Ureter (tissue), 1 donor: ENCODE measurements at places on chromosomes 4 and X.
A peak's percentile ranks its signal among the peaks of the same experiment; 100 is the strongest.

- no peak for DNase-seq
These were observed 52.9 kb upstream of the VEGFC start for GRCh38 chr4:176845636-176846035.

DNA sequence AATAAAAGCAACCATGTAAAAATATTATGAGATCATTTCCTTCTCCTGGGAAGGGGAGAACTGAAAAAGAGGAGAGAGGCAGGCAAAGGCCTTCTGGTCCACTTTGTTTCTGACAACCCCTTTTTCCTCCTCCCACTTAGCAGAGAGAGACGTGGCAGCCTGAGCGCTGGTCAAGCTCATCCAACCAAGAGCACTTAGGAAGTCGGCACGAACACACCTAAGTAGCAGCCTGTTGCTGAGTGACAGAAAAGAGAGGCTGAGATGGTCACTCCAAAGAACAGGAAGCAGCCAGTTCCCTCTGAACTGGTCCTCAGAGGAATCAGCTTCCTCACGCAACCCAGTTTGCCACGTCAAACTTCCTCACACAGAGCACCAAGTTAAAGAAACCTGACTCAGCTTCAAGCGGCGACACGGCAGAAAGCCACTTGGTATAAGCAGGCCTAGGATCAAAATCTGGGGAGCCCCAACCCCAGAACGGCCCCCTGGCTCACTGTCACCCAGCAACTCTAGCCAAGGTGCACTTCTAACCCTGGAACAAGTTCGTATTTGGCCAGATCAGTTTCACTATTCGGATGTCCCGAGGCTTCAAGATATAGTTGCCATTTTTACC is 861 bp downstream of the SEC24D start:
- peak; percentile 67 for DNase-seq

GRCh38 chr4:7055111-7055989 is 12.2 kb downstream of the TADA2B start:
- DNase-seq: no peak

DNA sequence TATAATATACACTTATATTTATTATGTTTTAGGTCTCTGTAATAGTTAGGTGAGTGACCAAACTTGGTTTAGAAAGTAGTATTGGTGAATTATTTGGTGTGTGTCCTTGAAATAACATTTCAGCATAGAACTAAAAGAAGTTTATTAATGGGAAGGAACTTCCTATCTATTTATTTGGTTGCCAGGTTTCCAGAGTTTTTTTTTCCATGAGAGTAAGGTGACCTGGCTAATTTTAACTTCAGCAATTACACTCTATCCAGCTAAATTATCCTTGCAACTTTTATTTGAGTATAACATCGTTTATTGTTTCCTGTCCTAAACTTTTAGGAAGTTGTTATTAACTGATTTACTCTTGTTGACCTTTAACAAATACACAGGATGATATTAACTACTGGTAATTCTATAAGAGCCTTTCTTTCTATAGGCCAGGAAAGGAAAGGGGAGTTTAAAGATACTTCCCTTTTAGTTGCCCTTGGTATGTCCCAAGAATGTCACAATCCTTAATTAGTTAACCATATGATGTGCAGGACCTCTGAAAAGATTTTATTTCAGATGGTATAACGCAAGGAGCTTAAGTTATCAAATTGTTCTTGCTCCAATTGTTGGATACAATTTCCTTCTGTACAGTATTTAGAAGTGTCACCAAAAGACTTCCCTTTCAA is 18.9 kb downstream of the PRDM8 start:
- DNase-seq: no peak

- DNase-seq: peak; percentile 14
These were observed 37.3 kb downstream of the PSAPL1 start for GRCh38 chr4:7397206-7398103.

DNA sequence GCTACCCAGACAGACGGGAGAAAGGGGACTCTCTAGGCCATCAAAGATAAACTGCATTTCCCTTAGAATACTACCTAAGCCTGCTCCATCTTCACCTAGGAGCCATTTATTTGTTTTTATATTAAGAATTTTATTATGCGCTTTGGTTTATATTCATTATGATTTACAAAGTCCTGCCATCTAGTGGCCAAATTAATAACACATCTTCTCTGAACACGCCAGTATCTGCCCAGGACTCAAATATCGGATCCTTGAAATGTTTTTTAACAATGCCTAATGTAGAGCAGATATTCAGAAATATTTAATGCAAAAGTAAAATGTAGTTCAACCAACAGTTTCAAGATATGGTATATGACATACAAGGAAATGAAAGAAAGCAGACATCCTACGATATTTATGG is 20.8 kb upstream of the PRPS2 start:
- no peak for DNase-seq

- no peak for DNase-seq
These were observed 18.7 kb upstream of the XPNPEP2 start for GRCh38 chrX:129719931-129720530.

DNA sequence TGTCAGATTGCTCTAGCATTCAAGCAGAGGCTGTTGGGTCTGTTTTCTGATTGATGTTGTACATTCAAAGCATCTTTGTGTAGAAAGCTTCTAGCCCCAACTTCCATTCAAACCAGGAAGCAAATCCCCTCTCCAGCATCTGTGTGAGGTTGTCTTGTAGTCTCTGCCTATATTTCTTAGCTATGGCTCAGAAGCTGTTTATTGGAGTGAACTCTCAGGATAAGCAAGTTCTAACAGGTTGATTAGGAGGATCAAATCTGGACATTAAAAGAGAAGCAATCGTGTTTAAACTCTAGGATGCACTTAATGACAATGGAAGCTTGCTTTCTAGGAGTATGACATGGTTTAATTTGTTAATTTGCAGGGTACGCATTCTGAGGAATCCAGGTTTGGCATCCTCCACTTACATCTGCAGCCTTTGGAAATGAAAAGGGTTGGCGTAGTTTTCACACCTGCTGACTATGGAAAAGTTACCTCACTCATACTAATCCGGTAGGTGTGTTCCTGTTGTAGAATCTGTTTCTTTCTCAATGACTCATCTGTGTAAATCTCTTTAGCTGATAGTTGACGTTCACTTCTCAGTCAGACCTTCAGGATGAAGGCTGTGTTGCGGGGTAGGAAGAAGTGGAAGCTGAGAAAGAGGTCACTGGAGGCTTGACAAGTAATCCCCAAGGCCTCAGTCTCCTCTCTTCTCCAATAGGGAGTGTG is 88.0 kb upstream of the TLR2 start:
- DNase-seq: no peak

- no peak for DNase-seq
These were observed 90.6 kb downstream of the DCAF8L2 start for GRCh38 chrX:27680726-27681125.

DNA sequence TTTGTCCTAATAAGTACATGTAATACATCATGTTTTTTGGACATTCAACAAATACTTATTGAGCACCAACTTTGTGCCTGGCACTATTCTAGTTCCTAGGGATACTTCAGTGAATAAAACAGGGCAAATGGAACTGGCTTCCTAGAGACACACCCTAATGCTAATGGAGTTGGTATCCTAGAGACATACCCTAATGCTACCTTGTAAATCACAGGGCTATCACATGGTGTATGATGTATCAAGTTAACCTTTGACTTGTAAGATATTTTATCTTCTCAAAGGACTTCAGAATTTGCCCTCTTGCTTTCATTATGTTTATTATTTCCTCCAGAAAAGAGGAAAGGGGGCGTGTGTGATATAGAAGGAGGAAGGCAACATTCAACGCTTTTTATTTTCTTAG is 10.1 kb downstream of the GK start:
- DNase-seq: no peak

GRCh38 chrX:32084757-32085156 is 1012.9 kb upstream of the FTHL17 start:
- no peak for DNase-seq

DNA sequence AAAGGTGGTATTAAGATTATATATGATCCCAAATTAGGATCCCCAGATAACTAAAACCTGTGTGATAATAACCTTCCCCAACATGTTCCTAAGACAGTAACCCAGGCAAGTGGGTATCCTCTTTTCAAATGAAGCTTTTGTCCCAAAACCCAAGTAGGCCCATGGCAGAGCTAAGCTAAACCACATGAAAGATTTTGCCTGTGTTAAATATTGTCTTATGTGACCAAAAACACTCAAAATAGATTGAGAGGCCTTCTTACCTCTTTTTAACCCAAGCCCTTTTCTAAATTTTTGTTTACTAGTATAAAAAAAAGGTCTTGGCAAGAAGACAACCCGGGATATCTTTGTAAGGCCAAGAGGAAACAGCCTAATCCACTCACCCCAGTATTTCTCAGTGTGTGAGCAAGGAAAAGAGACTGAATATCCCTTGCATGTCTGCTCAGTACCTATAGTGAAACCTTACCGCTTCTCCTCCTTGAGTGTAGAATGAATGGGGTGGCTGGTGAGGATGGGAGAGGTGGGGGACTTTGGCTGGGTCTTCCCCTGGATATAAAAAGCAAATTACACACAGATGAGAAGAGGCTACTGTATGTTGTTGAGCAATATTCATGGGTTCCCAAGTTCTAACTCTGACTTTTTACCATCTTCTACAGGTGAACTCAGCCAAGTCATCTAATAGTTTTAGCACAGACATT is 188.8 kb upstream of the BMP3 start:
- DNase-seq: no peak

GRCh38 chr4:544386-545105 is 31.5 kb downstream of the TMEM271 start:
- DNase-seq: peak; percentile 32

- DNase-seq: no peak
These were observed 81.7 kb downstream of the SNCA start for GRCh38 chr4:89755220-89755619.

DNA sequence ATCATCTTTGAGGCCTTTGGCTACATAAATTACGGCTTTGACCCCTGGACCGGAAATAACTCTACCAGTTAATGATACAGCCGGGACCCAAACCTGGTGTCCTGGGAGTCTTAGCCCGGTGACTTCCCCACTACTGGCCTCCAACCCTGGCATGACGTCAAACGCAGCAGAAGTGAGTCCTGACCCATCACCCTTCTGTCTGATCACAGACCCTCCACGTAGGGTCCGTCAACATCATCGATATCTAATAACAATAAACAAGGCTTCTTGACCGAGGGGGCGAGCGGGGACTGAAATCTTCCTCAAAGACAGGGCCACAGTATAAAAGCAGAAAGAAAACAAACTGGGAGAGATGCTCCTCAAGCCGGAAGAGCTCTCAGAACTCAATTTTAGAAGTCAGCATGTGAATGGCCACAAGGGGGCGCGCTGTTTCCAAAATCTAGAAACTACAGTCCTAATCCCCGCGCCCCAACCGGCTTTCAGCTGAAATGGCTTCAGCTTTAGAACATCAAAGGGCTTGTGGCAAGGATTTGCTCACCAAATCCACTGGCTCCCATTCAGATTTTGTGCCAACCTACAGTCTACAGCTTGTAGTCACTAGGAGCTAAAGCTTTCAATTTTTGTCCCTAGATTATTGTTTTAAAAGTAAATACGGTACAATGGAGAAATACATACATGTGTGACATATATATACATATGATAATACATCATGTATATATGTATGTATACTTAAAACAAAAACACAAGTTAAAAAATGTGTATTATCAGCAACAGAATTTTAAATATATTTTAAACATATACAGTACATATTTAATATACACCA is 46.4 kb upstream of the ENPP6 start:
- DNase-seq: peak; percentile 95

DNA sequence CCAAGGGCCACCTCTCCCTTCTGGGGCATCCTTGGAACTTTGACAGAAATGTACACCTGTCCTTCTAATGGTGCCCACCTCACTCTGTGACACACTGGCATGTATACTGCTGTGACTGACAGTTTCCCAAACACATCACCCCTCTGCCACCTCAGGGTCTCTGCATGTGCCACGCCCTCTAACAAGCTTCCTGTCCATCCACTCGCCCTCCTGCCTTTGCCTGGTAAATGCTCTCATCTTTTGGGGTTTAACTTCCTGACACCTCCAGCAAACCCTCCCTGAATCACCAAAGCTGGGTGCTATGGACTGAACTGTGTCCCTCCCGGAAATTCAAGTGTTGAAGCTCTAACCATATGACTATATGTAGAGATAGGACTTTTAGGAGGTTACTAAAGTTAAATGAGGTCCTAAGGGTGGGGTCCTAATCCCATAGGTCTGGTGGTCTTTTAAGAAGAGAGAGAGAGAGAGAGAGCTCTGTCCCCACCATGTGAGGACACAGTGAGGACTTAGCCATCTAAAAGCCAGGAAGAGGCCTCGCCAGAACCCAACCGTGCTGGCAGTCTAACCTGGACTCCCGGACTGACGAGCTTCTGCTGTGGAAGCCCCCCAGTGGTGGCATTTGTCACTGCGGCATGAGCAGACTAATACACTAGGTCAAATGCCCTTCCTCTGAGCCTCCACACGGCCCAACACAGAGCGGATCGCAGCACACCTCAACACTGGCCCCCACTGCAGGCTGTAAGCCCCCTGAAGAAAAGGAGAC is 95.6 kb downstream of the AFAP1 start:
- DNase-seq: peak; percentile 73

GRCh38 chrX:68596871-68597270 is 50.6 kb upstream of the STARD8 start:
- no peak for DNase-seq

GRCh38 chrX:16882169-16882568 is 12.0 kb upstream of the RBBP7 start:
- no peak for DNase-seq

DNA sequence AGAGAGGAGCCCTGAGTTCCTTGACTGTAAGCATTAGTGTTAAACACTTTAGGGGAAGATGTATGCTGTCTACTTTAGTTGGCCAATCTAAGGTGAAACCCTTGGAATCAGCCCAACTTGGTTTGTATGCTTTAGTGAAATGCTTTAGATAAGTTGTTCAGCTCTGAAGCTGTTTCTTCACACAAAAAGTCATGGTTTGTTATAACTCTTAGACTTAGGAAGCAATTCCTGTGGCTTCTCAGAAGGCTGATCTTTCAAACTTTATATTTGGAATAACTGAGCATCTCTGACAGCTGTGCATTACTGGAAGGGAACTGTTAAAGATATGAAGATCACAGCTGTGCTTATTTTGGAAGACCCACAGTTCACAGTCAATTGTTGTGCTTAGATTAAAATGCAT is 714.1 kb downstream of the FAT4 start:
- no peak for DNase-seq

- no peak for DNase-seq
These were observed 12.5 kb downstream of the STX18 start for GRCh38 chr4:4529392-4529791.

DNA sequence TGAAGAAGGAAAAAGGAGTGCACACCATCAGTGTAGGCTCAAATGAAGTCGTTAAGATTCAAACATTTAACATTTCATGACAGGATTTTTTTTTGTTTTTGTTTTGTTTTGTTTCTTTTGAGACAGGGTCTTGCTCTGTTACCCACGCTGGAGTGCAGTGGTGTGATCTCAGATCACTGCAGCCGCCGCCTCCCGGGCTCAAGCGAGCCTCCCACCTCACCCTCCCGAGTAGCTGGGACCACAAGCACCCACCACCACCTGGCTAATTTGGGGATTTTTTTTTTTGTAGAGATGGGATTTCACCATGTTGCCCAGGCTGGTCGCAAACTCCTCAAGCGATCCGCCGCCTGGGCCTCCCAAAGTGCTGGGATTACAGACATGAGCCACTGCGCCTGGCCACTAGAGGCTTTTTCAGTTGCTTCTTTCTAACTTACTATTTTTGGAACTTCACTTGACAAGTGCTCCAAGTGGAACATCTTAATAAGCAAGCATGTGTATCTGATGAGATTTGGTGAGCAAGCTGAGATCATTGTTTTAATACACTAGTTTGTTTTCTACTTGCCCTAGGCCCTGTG is 78.9 kb upstream of the CNKSR2 start:
- no peak for DNase-seq

GRCh38 chr4:132824761-132825160 is 324.3 kb upstream of the PCDH10 start:
- no peak for DNase-seq
